ENCODE measurements at places on chromosomes 12 and 14. TPM values are rescaled to one million over a fixed set of nuclear protein-coding genes. Genes with fewer than 3 reads are reported as not detected.

The ANKRD33 gene
- total RNA-seq: not detected

GRCh38 chr12:30624009-30624408 is 71.7 kb downstream of the IPO8 start:
- H3K27ac ChIP-seq: no peak overlapping the region
- peaks cover 7% of the 10 kb centered on the region for H3K4me1 ChIP-seq
- peaks cover 10% of the 10 kb centered on the region for H3K36me3 ChIP-seq

DNA sequence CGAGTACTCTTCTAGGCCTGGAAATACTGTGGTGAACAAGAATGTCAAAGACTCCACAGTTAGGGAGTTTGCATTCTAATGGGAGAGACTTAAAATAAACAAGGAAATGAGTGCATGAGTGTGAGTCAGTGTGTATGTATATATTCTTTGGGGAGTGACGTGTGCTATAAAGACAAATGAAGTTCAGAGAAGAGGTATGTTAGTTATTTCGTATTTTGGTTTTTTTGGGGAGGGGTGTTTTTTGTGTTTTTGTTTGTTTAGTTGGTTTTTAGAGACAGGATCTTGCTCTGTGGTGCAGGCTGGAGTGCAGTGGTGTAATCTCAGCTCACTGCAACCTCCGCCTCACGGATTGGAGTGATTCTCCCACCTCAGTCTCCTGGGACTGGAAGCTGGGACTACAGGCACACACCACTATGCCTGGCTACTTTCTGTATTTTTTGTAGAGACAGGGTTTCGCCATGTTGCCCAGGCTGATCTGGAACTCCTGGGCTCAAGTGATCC is 74.3 kb downstream of the SRGAP1 start:
- no peak overlapping the region for H3K4me3 ChIP-seq
- no peaks in the 10 kb centered on the region for H3K27me3 ChIP-seq
- DNase-seq: no peak

DNA sequence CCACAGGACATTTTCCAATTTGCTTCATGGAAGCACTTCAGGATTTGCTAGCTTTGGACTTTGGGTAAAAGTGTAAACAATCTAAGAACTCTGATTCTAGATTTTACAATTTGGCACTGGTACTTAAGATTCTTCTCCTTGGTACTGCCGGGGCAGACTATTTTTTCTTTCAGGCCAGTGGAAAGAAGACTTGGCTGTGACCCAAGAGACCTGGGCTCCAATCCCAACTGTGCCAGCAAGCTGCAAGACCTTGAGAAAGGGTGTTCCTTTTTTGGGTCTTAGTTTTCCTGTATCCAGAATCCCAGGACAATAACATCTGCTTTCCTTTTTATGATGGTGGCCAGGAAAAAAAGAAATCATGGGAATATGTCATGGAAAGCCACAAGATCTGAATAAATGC is 148.1 kb upstream of the CRY1 start:
- peaks cover 13% of the 10 kb centered on the region for H3K4me1 ChIP-seq
- no peaks in the 10 kb centered on the region for H3K36me3 ChIP-seq

Measured in activated naive CD8-positive, alpha-beta T cell treated with anti-CD3 and anti-CD28 coated beads for 36 hours (primary cell).